ENCODE measurements at places on chromosomes 7 and 10.
A peak's percentile ranks its signal among the peaks of the same experiment; 100 is the strongest.

- DNase-seq = no peak
Observed at GRCh38 chr7:104883248-104883717, 130.7 kb upstream of the KMT2E start.

GRCh38 chr10:102639537-102639936 is 4.7 kb upstream of the TRIM8 start:
- no peak for DNase-seq

DNA sequence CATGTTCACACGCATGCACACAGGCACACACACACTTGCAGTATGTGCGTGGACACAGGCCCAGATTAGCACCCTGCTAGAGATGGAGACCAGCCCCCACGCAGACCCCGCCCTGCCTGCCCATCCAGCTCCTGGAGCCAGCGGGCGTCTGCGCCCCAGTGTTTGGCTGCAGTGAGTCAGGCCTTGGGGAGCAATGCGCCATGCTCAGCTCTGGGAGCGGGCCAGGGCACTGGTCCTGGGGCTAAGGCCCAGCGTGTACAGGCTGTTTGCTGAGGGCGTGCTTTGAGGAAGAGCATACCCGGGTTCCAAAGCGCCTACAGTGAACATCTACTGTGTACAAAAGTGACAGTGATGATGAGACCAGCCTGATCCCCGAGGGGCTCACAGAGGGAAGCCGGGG is 16.0 kb upstream of the ELFN1 start:
- no peak for DNase-seq

DNA sequence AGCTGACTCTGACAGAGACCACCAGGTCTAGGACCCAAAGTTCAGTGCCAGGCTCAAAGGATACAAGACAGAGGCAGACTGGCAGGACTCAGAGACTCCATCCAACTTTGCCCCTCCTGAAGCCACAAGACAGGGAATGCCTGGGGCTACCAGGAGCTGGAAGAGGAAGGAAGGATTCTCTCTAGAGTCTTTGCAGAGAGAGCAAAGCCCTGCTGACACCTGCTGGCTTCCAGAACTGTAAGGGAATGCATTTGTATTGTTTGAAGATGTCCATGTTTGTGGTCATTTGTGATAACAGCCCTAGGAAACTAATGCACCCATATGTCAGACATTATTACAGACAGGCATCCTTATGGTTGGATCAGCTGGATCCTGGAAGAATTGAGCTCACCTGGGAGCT is 132.3 kb upstream of the C7orf33 start:
- DNase-seq = no peak

DNA sequence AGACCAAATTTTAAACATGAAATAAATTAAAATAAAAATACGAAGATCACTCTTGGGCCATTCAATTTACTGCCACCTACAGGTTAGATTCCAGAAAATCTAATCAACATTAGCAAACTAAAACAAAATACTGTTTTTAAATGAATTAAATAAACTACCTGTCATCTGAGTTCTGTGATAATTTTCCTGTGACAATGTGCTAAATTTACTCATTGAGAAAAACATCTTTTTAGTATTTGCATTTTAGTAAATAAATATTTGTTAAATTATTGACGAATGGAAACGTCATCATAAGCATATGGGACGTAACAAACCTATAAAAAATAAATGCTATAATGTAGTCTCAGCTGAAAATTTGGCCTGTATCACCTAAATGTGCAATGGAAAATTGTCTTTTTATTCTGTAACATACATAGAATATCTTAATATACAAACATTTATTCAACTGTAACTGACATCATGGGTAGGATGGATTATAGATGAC is 72.1 kb downstream of the ITGB8 start:
- no peak for DNase-seq

DNA sequence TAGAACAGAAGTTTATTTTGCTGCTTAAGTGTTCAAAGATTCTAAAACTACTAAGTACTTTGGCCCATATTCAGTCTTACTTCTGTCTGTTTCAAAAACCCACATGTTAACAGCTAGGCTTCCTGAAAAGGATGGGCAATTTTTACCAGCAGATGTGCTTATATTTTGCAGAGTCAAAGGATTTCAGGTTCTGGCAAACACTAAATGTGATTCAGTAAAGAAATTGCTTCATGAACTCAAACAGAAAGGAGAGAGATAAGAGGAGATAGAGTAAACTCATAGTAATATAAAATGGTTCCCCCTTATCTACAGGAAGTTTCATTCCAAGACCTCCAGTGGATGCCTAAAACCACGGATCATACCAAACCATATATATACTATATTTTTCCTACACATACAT is 248.5 kb downstream of the AGMO start:
- DNase-seq = no peak

DNA sequence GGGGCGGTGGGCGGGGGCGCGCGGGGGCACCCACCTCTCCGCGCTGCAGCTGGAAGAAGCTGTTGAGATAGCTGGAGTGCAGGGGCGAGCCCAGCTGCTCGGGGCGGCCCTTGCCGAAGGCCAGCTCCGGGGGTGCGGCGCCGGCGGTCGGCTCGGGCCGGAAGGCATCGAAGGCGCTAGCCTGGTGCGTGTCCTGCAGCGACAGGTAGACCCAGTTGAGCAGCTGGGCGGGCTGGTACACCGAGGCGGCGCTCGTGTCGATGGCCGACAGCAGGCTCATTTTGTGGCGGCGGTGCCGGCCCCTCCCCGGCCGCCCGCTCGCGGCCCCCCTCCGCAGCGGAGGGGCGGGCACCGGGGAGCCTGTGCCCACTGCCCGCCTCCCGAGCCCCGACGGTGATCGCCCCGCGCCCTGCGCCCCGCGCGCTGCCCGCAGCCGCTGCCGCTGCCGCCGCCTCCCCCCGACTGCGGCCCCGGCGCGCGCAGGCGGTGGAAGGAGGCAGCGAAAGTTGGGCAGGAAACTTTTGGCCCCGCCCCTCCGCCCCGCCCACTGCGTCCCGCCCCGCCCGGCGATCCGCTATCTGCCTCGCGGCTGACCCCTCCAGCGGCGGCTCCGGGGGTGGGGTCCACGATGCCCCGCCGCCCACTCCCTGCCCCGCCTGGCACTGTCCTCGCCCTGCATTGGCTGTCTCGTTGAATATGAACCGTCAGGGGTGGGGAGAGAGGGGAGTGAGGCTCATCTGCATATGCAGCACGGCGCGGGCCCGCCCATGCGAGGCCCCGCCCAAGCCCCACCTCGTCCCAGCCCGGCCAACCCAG is at the start of gene ZCCHC24:
TSS of gene ZCCHC24 (minus strand) at position 464 of the 816 bp plus-strand sequence. CDS start at position 280, 184 bp downstream.
- peak; percentile 87 for DNase-seq

DNA sequence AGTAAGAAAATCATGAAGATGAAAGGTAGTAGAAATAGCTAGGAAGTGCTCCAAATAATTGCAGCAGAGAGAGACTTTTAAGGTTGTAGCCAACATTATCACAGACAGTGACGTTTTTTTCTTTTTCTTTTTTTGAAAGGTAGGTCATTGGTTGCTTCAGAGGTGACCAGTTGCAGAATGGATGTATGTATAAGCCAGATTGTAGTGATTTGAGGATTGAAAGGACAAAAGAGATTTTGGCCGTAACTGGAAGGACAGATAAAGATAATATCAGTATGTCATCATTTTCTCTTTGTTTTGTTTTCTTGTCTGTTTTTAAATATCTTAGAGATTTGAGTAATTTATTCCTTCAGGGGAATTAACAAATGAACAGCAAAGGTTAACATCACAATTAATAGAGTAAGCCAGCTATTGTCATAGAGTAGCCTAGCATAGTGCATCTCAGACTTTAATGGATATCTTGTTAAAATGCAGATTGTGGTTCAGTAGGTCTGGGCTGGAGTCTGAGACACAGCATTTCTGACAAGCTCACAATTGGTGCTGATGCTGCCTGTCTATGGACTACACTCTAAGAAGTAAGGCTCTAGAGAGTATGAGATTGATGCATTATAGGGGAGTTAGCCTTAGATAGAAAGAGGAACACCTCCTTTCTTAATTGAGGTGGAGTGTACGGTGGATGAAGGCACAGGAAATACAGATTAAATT is 28.3 kb downstream of the CDK13 start:
- DNase-seq = no peak

- DNase-seq = no peak
Observed at GRCh38 chr7:28748933-28749584, 209.1 kb downstream of the TRIL start.

DNA sequence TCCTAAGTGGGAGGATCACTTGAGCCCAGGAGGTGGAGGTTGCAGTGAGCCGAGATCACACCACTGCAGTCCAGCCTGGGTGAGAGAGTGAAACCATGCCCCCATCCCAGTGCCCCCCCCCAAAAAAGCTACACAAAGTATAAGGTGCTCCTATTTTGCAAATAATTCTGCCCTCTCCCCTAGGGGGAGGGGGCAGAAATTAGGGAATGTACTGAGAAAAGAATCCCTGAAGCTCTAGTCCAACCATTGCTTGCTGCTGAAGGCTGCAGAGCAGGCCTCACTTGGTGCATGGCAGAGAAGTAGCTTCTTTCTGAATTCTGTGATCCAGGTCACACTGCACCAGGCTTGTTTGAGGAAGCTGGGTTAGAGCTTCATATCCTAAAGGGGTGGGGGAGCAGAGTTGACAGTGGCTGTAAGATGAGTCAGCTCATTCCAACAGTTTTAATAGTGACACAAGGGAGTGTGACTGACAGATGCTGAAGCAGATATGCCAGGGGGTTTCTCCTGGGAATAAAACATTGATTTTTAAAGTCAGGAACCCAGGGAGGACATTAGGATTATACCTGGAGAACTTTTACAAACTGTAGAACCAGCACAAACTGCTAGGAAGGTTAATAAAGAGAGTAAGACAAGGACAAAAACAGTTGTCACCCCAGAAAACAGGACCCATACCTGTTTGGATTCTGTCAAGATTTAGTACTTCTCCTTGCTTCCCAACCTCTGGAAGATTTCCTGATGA is 32.8 kb upstream of the STRIP2 start:
- no peak for DNase-seq

- DNase-seq = no peak
Observed at GRCh38 chr7:54827734-54828133, 68.7 kb upstream of the SEC61G start.

DNA sequence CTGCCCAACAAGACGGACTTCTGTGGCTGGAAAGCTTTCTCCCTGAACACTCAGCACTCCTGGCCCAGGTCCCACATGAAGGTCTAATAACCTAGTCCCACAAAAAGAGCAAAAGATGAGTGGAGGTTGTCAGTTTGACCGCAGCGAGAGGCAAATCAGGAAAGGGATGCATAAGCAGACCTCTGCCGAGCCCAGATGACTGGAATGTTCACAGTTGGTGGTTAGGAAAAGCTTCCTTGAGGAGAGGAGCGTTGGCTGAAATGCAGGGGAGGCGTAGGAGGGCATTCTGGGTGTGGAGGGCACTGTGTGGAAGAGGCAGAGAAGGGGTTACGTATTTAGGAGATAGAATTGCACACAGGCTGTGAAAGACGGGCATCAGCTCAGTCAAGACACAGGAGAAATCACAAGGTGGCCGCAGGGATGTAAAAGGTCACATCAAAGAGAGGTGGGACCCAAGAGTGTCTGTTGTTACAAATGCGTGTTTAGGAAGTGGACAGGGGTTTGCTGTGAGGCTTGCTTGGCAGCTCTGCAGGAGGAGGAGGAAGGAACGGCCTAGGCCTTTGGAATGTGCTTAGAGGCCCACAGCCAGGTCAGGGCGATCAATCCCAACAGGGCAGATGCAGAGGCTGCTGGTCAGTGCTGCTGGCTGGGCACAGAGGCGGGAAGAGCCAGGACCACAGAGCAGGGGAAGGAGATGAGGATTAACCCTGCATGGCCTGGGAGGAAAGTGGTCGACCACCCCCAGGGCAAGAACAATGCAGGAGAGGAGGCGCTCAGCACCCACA is 133.5 kb downstream of the VIPR2 start:
- DNase-seq = no peak

DNA sequence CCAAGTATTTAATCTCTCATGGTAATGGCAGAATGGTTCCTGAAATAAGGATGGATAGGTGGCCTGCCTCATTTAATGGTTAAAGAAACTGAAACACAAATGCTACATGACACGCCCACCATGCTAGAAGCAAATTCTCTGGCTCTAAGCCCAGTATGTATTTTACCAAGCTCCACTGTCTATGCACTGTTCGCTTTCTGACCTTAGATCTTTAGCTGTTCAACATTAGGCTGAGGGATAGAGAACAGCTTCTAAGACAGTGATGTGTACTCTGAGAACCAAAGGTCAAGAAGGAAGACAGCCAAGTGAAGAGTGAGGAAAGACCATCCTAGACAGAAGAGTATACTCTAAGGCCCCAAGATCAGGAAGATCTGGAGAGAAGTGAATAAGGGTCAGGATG is 26.6 kb downstream of the FAM3C start:
- DNase-seq = no peak

GRCh38 chr7:630111-630511 is 96.4 kb upstream of the DNAAF5 start:
- DNase-seq = no peak

DNA sequence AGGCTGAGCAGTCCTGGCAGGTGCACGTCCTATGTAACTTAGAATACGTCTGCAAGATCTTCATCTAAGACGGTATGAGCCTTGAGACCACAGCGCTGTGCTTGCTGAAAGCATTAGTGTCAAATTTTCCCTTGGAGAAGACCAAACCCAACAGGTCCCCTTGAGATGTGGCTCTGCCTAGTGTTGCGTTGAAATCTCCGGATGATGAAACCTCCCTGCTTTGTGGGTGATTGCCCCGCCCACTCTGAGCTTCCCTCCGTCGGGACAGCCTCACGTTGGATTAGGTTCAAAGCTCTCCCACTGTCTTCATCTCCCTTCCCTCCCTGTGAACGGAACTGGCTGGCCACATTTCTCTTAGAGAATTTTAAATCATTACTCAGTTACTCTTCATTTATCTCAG is 102.0 kb downstream of the ADARB2 start:
- DNase-seq = no peak

GRCh38 chr7:1492221-1492620 is 12.0 kb downstream of the INTS1 start:
- DNase-seq = no peak

- no peak for DNase-seq
Observed at GRCh38 chr7:33645104-33645503, 260.2 kb upstream of the BMPER start.

GRCh38 chr7:92025260-92025659 is 84.6 kb downstream of the AKAP9 start:
- no peak for DNase-seq

GRCh38 chr7:30458311-30458710 is 20.3 kb downstream of the NOD1 start:
- DNase-seq = no peak

- no peak for DNase-seq
Observed at GRCh38 chr7:80415522-80415921, 96.3 kb downstream of the GNAT3 start.

DNA sequence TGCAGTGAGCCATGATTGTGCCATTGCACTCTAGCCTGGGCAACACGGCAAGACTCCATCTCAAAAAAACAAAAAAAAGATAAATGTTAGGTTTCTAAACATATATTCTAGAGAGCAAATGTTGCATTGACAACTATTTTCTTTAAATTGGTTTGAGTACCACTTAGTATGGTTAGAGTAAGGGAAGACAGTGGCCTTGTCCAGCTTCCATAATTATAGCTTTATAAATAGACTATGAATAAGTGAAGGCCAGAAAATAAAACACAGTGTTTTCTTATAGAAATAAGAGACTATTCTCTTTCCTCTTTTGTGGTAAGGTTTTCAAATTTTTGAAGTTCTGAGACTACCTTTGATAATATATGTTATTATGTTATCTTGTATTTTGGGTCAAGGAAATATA is 50.5 kb downstream of the EXOC4 start:
- DNase-seq = no peak

- DNase-seq = no peak
Observed at GRCh38 chr7:122689346-122690109, 9.4 kb downstream of the RNF133 start.

GRCh38 chr10:74949843-74950765 is 123.7 kb downstream of the KAT6B start:
- DNase-seq = no peak

All from stimulated activated CD4-positive, alpha-beta T cell treated with anti-CD3 and anti-CD28 coated beads, Interleukin-4, amount 100 ng/mL, for 1 hour (primary cell).